Stimulated activated CD4-positive, alpha-beta T cell treated with anti-CD3 and anti-CD28 coated beads, Interleukin-12 subunit alpha, Interleukin-12 subunit beta, amount 100 ng/mL, for 24 hours (primary cell): ENCODE measurements at places on chromosomes 7 and 10.
A peak's percentile ranks its signal among the peaks of the same experiment; 100 is the strongest.

GRCh38 chr10:103697787-103698186, 157.6 kb downstream of the SH3PXD2A start:
- no peak for DNase-seq

- DNase-seq, result no peak
Measured at GRCh38 chr10:107275806-107276205, 111.3 kb upstream of the SORCS1 start.

DNA sequence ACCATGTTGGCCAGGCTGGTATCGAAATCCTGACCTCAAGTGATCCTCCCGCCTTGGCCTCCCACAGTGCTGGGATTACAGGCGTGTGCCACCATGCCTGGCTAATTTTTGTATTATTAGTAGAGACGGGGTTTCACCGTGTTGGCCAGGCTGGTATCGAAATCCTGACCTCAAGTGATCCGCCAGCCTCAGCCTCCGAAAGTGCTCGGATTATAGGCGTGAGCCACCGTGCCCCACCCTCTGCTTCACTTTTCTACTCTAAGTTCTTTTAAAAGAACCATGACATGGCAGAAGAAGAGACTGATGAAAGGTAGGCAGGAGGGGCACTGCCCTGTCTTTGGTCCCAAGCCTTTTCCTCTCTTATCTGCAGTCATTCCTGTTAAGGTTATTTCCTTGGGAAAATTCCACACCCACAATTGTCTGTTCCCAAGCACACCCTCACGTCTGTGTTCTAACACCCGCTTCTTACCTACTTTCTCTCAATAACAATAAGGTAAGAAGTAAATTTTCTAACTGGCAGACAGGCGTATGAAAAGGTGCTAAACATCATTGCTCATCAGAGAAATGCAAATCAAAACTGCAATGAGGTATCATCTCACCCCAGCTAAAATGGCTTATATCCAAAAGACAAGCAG, 291.7 kb downstream of the DPP6 start:
- DNase-seq, result no peak

- DNase-seq, result no peak
Measured at GRCh38 chr7:133511252-133511651, 258.4 kb downstream of the EXOC4 start.

GRCh38 chr10:35433851-35434426, 97.6 kb downstream of the CCNY start:
- DNase-seq, result no peak

DNA sequence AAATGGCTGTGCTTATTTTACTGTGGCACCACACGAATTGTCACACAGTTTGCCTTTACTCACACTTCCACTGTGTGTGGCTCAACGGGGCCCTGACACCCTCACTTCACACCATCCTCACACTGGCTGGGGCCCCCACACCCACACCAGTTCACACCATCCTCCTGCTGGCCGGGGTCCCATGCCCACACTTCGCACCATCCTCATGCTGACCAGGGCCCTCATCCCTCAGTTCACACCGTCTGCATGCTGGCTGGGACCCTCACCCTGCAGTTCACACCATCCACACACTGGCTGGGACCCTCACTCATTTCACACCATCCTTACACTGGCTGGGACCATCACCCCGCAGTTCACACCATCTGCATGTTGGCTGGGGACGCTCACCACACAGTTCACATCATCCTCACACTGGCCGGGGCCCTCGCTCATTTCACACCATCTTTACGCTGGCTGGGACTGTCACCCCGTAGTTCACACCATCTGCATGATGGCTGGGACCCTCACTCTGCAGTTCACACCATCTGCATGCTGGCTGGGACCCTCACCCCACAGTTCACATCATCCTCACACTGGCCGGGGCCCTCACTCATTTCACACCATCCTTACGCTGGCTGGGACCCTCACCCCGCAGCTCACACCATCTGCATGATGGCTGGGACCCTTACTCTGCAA, 36.0 kb downstream of the BRI3 start:
- no peak for DNase-seq

- peak; percentile 1 for DNase-seq
Measured at GRCh38 chr7:95470452-95470851, 15.3 kb upstream of the ASB4 start.

DNA sequence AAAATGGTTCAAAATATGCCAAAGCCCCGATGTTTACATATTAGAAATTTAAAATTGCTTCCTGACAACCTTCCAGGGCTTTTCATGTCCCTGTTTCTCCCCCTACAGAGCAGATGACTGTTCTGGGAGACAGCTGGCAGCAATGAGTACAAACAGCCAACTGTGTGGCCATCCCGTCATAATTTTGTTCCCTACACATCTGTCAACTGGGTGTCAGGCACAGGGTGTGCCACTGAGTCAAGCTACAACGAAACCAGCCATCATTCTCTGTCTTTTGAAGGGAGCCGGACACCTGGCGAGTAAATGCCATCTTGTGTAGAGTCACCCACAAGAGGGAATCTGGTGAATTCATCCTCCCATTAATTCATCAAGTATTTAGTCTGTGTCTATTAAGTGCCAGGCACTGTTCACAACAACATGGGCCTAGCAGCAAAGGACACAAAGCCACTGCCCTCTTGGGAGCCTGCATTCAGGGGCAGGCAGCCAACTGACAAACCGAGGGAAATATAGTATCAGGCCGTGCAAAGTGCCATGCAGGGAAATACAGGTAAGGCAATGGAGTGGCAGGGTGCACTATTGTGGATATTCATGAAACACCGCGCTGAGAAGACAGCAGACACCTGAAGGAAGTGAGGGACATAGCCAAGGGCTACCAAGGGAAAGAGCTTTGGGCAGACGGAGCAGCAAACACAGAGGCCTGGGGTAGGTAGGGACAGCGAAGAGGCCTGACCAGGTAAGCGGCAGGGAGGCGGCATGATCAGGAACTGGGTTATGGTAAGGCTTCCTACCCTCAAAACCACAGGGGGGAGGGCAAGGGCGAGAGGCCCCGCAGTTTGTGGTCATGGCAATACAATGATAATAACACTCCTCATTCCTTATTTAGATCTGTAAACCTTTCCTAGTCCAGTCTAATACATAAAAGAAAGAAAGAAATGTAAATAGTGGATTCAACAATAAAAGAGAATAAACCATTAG, 213.6 kb downstream of the FAM107B start:
- no peak for DNase-seq

DNA sequence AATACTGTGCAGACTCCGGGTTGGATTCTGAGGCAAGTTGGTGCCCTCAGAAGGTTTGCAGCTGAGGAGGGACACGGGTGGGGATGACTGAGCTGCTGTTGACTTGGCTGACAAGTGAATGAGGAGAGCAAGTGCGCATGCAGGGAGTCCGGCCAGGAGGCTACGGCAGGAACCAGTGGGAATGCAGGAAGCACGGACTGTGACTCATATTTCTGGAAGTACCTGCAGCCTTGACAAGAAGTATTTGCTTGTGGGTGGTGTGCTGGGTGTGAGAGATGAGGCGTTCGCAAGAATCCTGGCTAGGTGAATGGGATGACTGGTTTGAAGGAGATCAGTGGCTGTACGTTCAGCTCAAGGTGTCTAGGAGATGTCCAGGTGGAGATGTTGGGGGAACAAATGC, 30.8 kb upstream of the FXYD4 start:
- no peak for DNase-seq

- no peak for DNase-seq
Measured at GRCh38 chr10:96978621-96979154, 146.6 kb downstream of the LCOR start.

DNA sequence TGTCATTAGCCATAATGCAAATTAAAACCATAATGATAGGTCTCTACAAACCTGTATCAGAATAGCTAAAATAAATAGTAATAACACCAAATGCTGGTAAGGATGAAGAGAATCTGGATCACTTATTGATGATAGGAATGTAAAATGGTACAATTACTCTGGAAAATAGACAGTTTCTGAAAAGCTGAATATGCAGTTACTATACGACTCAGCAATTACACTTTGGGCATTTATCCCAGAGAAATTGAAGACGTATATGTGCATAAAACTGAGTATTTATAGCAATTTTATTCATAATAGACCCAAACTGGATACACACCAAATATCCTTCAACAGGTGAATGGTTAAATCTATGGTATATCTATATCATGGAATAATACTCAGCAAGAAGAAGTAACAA, 7.9 kb downstream of the RPA3 start:
- no peak for DNase-seq

- DNase-seq, result no peak
Measured at GRCh38 chr7:130821864-130822263, 87.9 kb upstream of the KLF14 start.

DNA sequence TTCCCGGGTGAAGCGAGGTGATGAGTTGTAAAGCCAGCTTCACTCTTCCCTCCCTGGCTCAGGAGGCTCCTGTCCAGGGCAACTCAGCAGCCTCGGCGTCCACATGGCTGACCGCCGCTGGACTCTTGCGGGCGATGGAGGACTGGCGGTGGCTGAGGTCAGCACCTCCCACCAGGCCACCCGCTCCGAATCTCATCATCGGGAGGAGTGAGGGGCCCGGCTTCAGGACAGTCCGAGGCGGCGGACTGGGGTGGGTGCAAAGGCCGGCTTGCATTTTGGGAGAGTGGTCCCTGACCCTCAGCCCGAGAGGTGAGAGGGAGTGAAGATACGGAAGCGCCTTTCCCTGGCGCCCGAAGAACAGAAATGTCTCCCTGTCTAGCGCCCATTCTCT, 759 bp downstream of the DNAJB12 start:
- DNase-seq, result no peak

DNA sequence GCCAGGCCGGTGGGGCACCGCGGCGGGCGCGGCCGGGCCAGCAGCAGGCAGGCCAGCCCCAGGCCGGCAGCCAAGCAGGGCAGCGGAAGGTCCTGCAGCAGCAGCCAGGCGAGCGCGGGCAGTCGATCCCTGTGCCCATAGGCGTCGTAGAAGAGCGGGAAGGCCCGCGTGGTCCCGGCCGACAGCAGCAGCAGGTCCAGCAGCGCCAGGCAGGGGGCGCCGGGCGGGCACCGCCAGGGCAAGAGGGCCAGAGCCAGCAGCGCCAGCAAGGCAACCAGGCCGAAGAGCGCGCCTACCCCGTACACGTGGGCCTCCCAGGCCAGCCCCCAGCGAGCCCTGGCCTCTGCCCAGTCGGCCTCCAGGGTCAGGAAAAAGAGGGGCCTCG, 8.4 kb upstream of the RBM28 start:
- no peak for DNase-seq

GRCh38 chr10:92873029-92873428, 24.7 kb downstream of the EXOC6 start:
- DNase-seq, result no peak

GRCh38 chr7:39285256-39285655, 280.9 kb upstream of the YAE1 start:
- no peak for DNase-seq

GRCh38 chr10:124520558-124521428, 59.2 kb downstream of the LHPP start:
- DNase-seq, result no peak

DNA sequence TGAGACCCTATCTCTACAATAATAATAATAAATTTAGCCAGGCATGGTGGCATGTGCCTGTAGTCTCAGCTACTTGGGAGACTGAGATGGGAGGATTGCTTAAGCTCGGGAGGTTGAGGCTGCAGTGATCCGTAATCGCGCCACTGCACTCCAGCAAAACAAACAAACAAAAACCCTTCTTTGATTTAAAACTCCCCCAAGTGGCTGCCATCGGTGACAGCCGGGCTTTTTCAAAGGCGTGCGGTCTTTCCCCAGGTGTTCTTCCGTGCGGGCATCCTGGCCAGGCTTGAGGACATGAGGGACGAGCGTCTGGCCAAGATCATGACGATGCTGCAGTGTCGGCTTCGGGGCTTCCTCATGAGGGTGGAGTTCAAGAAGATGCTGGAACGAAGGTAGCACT, 1.9 kb upstream of the MYH16 start:
- DNase-seq, result no peak

GRCh38 chr7:46059308-46060020, 138.4 kb upstream of the IGFBP3 start:
- DNase-seq, result no peak

GRCh38 chr7:80968606-80969005, 49.8 kb upstream of the SEMA3C start:
- DNase-seq, result no peak

DNA sequence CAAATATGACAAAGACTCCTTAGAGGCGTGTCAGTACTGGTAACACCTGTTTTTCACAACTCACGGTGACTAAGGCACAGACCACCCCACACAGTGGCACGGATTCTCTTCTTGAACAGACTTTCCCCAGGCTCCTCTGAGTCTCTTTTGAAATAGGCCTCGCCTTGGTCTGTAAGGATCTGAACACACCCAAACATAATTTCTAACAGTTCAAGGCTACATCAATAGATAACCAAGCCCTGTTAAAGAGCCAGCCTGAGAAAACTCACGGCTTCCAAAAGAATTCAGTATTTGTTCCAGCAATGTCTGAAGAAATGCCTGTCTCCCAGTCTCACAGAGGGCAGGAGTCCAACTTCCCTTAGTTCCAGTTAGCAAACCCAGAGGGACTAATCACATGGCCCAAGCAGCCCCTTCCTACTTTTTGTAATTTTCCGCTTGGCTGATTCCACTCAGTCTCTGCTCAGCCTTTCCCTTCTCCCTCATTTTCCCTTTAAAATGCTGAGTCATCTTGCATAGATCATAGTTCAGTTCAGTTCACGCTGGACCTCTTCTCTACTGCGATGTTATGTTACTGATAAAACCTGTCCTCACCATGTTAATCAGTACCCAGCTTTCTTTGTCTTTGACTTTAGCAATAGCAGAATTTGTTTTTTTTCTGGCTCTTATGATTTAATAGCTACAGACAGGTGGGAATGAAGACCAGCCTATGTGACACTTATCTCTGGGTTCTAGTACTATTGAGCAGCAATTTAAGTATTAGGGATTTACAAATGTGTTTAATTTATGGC, 22.6 kb upstream of the AKR1C3 start:
- no peak for DNase-seq

DNA sequence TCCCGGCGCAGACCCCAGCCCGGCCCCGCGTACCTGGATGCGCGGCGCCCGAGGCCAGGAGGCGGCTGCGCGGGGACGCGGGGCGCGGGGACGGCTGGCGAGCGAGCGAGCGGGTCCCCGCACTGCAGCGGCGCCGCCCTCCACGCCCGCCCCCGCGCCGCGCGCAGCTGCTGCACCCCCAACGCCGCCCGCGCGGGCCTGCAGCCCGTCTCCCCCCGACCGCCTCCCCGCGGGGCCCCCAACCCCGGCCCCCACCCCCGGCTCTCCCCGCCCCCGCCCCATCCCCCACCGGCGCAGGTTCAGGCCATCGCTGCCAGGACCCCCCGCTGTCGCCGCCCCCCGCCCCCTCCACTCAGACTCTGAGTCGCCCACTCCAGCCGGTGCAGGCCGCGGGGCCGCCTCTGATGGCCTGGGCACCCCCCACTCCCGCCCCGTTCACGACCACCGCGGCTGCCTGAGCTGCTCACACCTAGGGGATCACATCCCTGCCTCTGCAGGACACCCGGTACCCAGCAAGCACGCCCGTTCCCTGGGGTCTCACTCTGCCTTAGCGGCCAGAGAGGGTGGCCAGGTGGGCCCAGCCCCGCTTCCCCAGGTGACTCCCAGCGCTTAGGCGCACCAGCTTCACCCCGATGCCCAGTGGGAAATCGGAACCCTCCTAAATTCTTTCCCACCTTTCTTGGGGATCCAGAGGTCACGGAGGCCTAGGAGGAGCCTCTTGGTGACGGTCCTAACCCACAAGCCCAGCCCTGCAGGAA, 13.9 kb upstream of the DNAAF5 start:
- no peak for DNase-seq
